ENCODE measurements at places on chromosomes 6 and 20.

DNA sequence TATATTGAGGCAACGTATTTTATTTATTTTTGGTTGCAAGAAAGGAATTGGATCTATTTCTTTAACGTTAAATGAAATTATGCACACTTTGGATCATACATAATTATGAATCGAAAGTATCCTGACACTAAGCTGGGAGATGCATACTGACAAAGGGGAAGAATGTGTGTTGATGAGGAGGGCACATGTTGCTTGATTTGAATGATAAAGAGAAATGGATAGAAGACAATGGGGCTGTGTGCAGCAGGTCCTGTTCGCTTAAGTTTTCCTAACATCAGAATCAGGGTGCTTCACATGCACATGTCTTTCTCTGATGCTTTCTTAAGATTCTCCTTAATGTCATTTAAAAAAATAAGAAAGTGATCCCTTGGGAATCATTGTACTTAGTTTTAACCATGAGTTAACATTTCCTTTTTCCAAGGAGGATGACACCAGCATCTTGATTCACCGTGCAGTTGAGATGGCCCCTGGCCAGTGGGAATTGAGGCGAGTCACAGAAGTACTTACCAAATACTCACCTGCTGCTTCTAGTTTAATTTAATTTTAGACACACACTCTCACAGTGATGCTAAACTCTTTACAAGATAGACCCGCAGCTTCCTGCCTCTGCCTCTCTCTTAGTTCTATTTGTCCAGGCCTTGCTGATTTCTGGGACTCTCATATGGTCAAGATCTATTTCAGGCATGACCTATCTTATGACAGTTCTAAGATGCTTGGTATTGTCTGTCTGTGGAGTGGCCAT lies 116.5 kb downstream of the CLIC5 start:
- no peak for DNase-seq

DNA sequence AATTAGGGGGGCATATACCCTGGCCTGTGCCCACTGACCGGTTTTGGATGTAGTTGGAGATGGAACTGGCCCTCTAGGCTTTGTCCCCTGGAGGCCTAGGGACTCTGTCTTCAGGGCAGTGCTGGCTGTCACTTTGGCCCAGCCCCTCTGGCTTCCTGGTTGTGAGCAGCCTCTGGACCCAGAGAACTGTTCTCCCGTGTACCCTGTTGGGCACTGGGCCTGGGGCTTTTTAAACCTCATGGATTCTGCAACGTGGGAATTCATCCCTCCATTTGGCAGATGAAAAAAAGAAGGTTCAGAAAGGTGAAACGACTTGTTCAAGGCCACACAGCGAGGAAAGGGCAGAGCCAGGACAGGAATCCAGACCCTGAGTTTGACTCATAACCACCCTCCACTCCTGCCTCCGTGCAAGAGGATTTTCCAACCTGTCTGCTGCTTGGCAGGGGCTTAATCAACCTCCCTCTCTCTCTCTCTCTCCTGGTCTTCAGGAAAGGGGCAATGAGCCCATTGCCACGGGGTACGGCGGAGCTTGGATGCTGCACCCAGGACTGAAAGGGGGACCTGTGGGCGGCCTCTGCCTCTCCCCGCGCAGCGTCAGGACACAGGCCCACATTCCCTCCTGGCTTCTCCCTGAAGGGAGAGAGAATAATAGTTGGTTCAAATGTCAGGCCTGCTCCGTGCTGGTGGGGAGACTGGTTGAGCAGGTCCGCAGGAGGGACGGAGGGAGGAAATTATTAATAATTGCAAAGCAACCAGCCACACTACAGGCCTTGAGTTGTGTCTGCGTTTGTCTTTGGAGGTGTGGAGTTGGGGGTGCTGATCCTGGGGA lies 56.0 kb downstream of the CEBPB start:
- DNase-seq: no peak

GRCh38 chr20:9035126-9035525 lies 33.8 kb upstream of the PLCB4 start:
- no peak for DNase-seq

- DNase-seq: no peak
These were observed 27.2 kb upstream of the DEFB125 start for GRCh38 chr20:60035-60918.

GRCh38 chr20:17168026-17168612 lies 58.7 kb upstream of the PCSK2 start:
- no peak for DNase-seq

GRCh38 chr20:22789676-22790075 lies 205.3 kb upstream of the FOXA2 start:
- DNase-seq: no peak

DNA sequence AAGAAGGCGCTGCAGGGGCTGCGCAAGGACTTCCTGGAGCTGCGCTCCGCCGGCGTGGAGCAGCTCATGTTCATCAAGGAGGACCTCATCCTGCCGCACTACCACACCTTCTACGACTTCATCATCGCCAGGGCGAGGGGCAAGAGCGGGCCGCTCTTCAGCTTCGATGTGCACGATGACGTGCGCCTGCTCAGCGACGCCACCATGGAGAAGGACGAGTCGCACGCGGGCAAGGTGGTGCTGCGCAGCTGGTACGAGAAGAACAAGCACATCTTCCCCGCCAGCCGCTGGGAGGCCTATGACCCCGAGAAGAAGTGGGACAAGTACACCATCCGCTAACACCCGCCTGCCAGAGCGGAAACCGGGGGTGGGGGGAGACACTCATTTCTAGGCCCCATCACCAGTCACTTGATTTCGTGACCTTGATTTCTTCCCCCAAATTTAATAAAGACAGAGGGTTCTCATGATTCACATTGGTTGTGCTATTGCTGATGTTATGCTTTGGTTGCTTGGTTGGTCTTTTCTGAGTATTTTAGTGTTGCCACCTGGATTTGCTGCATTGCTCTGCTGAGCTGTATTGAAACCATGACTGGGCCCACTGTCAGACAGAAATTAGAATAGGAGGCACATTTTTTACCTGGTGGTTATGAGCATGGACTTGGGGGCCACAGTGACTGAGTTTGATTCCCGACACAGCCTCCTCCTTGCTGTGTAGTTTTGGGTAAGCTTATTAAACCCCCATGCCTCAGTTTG lies 1.5 kb downstream of the FAM50B start:
- DNase-seq: no peak

DNA sequence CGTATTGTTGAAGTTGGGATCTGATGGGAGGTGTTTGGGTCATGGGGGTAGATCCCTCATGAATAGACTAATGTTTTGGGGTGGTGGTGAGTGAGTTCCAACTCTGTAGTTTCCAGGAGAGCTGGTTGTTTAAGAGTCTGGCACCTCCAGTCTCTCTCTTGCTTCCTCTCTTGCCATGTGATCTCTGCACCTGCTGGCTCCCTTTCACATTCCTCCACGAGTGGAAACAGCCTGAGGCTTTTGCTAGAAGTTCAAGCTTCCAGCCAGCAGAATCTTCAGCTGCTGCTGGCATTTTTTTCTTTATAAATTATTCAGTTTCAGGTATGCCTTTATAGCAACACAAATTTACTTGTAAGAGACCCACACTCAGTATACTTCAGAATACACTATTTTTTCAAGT lies 1021.6 kb downstream of the EYS start:
- no peak for DNase-seq

DNA sequence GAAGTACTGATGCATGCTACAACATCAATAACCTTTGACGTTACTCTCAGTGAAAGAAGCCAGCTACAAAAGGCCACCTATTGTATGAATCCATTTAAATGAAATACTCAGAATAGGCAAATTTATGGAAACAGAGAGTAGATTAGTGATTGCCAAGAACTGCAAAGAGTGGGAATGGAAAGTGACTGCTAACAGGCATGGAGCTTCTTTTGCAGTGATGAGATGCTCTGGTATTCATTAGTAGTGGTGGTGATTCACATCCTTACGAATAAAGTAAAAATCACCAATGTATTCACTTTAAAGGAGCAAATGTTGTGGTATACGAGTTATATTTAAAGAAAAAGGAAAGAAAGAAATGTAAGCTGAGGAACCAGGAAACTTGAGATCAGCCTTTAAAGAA lies 126.8 kb upstream of the SAMD5 start:
- no peak for DNase-seq

DNA sequence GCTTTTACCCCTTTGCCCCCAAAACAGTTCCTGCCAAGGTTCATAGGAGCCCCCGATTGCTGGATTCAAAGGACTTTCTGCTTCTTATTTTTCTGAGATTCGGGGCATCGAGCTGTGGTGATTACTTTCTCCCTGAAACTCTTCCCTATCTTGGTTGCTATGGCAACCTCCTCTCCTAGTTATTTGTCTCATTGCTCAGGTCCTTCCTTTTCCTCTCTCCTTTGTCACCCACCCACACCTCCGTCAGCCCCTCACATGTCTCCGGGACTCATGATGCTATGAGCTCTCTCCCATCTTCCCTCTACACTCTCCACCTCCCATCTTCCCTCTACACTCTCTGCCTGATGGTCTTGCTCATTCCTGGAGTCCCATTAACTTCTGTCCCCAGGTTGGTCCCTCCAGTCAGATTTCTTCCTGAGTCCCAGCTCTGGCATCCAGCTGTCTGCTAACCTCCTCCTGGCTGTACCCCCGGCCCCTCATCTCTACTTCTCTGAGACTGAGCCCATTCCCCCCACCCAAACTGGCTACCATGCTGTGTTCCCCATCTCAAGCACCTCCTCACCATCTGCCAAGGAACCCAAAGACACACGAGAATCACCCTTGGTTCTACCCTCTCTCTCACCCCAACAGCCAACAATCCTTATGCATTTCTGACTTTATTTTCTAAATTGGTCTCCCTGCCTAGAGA lies 30.2 kb upstream of the NNAT start:
- DNase-seq: no peak

- no peak for DNase-seq
These were observed 21.3 kb downstream of the PLCB1 start for GRCh38 chr20:8153281-8153908.

GRCh38 chr6:45657226-45657625 lies 279.5 kb upstream of the SUPT3H start:
- DNase-seq: no peak

DNA sequence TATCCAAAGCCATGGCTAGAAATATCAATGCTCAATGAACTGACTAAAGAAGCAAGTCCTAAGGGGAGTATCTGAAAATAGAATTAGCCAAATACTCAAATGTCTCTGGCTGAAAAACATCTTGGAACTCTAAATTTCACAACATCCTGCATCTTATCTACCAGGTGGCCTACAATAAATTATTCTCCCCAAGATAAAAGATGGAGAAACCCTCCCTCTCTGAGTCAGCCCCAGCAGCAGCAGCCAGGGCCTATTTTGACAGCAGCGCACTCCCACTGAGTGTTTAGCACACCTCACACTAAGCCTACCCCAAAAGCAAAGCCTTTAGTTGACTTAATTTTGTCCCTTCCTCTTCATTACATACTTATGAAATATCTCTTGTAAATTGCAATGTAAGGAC lies 5.9 kb downstream of the CALHM6 start:
- no peak for DNase-seq

DNA sequence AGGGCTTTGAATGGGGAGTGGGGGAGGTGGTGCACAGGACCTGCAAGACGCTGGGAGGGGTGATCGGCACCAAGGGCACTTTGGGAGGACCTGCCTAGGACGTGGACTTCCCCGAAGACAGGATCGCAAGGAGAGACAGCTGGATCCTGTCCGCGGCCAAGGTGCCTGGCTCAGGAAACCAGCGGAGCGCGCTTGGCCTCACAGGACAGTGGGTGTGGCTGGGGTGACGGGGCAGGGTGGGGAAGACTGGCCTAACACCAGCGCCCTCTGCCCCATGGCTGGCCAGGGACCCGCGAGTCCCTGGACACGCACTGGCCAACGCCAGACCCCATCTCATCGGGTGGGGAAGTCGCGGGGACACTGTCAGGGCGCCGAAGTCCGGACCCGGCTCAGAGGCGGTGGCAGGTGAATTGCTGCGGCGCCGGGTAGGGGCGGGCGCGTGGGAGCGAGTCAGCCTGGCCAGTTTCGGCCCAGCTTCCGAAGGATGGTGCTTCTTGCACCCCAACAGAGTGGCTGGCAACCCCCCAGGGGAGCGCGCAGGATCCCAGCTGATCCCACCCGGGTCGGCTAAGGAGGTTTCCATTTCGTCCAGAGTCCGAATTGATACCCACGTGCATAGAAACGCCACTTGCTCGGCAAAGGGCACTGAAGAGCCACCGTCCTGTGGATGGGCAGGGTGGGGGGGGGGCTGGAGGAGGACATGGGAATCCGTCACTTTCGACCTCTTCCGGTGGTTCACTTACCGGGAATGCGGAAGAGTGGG lies 785 bp upstream of the THBD start:
- DNase-seq: no peak

DNA sequence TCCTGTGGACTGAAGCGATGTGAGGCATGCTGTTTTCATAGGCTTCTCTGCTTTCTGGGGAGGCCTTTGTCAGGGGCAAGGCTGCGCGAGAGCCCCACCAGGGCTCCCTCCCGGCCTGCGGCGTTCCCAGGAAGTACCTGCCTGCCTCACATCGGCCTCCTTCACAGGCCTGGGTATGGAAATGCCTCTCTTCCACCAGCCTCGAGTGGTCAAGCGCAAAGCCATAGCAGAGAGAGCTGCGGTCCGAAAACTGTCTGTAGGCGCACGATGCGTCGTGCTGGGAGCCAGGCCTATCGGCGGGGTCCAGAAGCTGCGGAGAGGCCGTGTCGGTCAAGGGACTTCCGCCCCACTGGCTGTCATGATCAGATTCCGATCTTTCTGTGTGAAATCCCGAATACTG lies 71.2 kb downstream of the SIM1 start:
- DNase-seq: no peak

- DNase-seq: no peak
These were observed 445.4 kb upstream of the DEFB115 start for GRCh38 chr20:30811885-30812671.

DNA sequence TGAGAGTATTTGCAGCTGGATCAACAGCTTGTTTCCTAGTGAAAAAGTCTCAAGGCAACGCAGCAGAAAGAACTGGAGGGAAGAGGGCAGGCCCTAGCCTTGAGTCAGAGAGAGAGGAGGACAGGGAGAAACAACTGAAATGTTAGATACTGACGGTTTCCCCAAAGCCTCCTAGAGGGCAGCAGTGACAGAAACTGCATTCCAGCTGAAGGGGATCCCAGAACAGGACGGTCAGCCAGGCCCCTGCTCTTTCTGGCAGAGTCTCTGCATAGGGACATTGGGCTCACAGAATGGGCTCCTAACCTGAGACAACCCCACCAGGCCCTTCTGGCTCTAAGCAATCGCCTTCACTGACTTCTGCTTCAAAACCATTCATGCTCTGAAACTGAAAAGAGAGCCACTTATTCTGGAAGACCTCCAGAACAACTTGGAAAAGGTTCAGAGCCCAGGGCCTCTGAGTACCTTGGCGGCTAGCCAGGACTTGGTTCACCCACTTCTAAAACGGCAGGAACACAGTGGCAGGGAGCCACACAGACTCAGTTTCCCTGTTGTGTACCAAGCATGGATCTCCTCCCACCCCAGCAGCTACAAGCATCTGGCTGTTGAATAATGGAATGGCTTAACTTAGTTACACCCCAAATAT lies 72.9 kb downstream of the PSMB1 start:
- no peak for DNase-seq

- DNase-seq: no peak
These were observed 300.8 kb downstream of the PAX1 start for GRCh38 chr20:22006306-22006705.

DNA sequence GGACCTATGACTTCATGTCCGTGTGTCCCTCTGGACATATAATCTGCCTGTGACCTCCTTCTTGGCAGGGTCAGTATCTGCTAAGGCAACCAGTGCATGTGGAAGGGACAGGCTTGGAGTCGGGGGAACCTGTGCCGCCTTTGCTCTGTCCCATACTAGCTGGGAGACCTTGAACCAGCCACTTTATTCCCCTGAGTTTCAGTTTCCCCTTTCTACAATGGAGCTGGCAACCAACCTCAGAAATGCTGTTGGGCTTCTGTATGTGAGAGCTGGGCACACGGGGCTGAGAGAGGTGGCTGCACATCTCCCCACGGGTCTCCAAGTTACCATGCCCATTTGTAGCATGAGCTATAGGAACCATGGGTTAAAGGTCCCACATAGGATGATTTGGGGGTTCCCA lies 53.8 kb downstream of the CD40 start:
- DNase-seq: no peak
